ENCODE measurements at places on chromosomes 3 and 15.
A peak's percentile ranks its signal among the peaks of the same experiment; 100 is the strongest.

DNA sequence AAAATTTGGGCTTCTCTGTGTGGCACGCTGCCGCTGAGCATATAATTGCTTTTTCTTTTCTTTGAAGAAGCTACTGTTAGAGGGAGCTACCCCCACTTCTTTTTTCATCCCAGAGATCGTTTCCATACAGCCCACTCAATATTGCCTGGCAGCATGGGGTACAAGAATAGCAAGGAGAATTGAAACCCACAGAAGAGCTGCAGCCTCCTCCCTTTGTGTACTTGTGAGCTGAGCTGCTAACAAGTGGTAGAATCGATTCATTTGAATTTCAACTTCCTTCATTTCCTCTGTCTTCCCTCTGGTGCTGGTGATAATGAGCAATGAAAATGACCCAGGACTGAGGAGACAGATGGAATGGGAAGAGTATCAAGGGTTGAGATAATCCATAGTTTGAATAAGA lies 64.9 kb downstream of the LRRC3B start:
- DNase-seq = no peak

- no peak for DNase-seq
Measured at GRCh38 chr15:32641517-32642059, at the start of gene SCG5. TSS of gene SCG5 (plus strand) at chr15:32641710. CDS start at chr15:32643593, 1,883 bp downstream.

DNA sequence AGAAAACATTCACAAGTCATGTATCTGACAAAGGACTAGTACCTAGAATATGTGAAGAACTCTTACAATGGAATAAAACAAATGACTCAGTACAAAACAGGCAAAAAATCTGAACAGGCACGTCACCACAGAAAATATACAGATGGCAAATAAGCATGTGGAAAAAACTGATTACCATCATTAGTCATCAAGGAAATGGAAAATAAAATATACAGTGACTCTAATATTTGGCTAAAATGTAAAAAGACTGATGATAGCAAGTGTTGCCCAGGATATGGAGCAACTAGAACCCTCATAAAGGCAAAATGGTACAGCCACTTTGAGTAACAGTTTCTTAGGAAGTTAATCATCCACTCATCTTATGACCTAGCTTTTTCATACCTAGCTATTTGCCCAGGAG lies 95.8 kb upstream of the ABHD17C start:
- no peak for DNase-seq

DNA sequence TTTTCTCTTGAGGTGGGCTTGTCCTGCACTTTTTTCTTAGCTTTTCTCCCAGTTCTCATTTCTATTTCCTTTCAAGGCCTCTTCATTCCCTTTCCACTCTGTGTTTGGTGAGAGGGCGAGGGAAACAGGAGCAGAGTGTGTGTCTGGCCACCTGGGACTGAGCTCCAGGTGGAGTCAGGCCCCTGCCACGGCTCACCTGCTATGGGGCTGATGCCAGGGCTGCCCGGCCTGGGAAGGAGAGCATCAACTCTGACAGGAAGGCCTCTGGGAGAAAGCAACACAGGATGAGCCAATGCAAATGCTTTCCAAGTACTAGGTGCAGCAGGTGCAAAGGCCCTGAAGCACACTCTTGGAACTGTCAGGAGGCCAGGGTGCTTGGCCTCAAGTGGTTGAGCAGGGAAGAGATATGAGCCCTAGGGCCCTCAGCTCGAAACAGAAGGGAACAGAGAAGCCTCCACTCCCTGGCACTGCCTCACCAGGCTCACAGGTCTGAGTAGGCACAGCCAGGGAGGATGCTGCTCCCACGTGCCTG lies 27.3 kb upstream of the DUSP7 start:
- no peak for DNase-seq

GRCh38 chr3:129936757-129937156 lies 37.8 kb upstream of the TRH start:
- no peak for DNase-seq

GRCh38 chr15:42034628-42035434 lies 14.0 kb upstream of the PLA2G4E start:
- no peak for DNase-seq

DNA sequence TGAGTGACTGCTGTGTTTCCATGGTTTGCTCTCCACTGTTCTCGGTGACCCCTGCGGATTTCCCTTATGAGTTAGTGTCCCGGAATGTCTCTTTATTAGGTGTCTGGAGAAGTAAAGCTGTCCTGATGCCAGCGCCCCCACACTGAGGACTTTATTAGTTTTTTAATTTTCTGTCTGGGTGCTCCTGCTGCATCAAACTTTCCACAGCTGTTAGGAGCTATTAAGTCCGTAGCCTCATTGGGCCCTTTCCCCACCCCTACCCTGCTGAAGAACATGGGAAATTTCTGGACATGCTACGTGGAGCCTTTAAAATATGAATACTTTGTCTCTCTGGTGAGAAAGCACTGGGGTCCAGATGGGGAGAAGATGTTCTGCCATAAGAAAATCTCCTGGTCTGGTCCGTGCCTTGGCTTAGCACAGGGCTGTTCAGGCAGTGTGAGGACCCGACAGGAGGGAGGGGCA lies 161.7 kb upstream of the HES1 start:
- no peak for DNase-seq

DNA sequence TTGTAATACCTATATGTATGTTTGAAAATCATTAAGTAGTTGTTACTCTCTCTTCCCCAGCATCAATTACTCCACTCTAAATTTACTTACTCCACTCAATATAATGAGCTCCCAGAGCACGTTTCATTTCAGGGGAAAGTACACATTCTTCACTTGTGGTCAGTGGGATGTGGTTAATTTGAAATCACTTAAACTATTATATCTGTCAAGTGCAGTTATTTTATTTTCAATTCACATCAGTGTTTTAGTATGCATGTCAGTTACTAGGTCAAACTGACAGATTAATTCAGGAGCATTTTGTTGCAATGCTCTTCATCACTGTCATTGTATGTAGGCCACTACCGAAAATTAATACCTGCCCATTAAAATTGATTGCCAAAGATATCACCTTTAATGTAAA lies 376.1 kb downstream of the ZIC4 start:
- no peak for DNase-seq

GRCh38 chr3:37190667-37191066 lies 16.3 kb upstream of the LRRFIP2 start:
- no peak for DNase-seq

DNA sequence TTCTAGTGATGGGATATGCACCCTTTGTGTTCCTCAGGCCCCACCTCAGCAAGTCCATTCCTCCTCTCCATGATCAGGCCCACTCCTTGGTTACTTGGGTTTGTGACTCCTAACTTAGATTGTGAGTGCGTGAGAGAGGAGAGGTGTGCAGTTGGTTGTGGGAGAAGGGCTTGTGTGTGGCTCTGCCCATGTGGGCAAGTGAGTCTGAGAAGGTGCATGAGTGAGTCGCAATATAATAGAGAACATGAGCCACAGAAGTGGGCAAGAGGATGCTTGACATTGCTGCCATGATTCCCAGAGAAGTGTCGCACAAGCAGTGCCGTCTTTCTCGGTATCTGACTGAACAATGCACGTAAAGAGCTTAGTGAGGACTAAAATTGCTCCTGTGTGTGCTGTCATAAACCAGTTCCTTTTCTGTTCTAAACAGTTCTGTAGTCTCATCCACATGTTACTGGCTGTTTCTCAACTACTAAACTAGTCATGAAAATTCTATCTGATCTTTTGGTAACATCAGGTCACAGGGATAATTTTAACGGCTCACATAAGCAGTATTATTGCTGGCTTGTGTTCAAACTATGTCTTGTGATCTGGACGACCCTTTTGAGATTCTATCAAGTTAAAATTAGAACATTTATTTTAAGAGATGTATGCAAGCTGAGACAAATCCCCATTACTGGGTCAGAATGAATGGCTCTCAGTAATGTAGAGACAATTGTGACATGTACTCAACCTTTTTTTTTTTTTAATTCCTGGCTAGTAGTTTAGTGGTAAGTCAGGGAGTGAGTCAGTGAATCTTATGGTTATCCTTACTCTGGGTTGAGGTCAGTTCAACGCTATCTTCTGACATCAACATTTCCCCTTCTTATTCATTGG lies 25.6 kb downstream of the GYG1 start:
- no peak for DNase-seq

- no peak for DNase-seq
Measured at GRCh38 chr3:160184655-160185054, 40.6 kb upstream of the C3orf80 start.

GRCh38 chr3:13718436-13718835 lies 161.4 kb downstream of the WNT7A start:
- DNase-seq = no peak

DNA sequence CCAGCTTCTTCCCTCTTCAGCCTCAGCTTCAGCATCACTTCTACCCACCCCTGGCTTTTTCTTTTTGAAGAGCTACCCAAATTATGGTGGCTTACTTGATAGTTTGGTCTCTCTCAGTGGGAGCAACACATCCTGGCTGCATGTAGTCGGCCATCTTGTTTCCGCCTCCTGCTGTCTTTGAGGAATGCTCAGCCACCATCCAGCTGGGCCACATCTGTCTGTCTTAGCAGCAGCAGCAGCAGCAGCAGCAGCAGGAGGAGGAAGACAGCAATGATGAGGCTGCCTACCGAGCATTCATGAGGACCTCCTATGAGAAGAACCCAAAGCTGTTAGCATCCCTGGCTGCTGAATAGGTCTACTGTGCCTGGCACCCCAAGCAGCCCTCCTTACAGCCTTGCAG lies 19.7 kb downstream of the IL16 start:
- DNase-seq = no peak

GRCh38 chr3:168100777-168101492 lies 5.2 kb upstream of the GOLIM4 start:
- no peak for DNase-seq

- no peak for DNase-seq
Measured at GRCh38 chr3:42692667-42693529, 7.6 kb downstream of the KLHL40 start.

- DNase-seq = peak; percentile 21
Measured at GRCh38 chr15:84747416-84748273, 747 bp upstream of the ZNF592 start.

GRCh38 chr3:113829576-113830354 lies 8.8 kb upstream of the GRAMD1C start:
- no peak for DNase-seq

DNA sequence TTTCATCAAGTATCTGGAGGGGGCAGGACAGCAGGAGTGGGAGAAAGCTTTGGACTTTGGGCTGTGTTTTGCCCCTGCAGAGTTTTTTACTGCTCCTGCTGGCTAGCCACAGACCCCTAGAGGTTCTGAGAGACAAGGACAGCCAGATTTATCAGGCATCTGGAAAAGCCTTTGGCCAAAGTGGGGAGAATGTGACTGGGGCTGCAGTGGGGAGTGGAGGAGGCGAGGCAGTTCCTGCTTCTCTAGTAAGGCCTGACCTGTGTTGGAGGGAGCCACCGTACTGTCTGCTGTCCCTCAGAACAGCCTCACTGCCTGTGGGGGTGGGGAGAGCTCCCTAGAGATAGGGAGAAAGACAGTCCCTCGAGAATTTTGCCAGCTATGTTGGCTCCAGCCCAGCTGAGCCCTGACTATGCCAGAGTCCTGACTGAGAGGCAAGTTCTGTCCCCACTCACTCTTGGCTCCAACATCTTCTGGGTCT lies 2.2 kb downstream of the ALPK3 start:
- DNase-seq = no peak

DNA sequence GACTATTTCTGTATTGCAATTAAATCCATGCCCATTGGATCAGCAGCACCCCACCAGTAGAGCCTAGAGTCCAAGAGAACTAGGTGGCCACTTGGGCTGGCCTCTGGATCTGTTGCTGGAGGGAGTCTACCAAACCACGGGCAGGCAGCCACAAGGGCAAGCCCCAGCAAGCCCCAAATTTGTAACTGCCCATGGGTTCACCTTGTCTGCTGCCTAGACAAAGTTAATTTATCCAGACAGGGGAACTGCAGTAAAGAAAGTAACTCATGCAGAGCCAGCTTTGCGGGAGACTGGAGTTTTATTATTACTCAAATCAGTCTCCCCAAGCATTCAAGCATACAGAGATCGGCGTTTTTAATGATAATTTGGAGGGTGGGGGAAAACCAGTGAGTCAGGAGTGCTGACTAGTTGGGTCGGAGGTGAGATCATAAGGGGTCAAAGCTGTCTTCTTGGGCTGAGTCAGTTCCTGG lies 74.0 kb upstream of the TERB2 start:
- DNase-seq = no peak

GRCh38 chr15:38622908-38623307 lies 58.3 kb upstream of the RASGRP1 start:
- no peak for DNase-seq

DNA sequence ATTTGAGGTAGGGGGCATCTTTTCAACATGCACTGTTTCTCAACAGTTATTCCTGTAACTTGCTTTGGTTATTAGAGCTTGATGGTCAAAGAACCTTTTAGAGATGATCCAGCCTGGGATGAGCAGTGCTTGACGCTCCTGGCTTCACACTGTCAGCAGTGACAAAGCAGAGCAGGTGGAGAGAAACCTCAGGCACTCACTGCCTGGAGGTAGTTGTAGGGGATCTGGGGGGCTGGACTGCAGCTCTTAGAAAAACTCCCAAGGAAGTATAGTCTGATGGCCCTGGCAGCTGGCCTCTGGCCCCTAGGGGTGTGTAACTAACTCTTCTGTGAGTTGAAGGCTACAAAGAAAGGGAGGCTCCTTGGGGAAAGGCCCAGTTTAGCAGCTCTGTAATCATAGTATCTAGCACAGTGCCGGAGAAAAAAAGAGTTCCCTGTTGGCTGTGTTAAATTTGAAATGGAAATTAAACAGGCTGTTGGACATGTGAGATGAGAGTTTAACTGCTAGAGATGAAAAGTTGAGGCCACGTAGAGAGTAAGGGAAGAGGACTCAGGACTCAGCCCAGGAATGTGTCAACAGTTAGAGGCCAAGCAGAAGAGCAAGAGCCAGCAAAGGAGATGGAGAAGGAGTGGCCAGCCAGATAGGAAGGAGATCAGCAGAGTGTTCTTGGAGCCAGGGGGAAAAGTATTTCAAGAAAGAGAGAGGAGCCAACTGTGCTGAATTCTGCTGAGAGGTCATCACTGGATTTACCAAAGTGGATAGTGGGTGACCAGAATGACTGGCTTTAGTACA lies 14.2 kb downstream of the OXNAD1 start:
- DNase-seq = no peak

DNA sequence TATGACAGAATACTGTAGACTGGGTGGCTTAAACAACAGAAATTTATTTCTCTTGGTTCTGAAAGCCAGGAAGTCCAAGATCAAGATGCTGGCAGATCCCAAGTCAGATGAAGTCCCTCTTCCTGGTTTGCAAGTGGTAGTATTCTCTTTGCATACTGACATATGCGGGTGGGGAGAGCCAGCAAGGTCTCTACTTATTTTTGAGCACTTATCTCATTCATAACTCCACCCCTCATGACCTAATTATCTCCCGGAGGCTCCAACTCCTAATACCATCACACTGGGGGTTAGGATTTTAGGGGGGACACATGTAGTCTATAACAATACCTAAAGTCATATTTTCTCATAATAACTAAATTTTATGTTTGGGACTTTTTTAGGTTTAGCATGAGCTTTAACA lies 65.3 kb downstream of the BLM start:
- DNase-seq = no peak

DNA sequence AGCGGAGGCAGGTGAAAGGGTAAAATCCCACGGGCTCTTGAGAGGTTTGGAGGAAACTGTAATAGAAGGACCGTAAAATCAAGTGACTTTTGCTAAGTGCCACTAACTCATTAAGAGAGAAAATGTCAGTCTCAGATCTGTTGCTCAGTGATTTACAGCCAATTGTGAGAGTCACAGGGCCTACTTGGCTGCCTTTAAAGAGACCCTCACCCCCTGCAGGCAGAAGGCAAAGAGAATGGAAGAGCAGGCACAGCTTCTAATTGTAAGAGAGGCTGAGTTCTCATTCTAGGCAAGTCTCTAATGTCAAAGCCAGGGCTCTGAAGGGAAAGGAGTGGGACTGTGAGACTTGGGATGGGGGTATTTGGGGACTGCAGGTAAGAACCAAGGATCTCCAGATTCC lies 9.3 kb upstream of the SYNM start:
- DNase-seq = no peak
